ENCODE measurements at places on chromosomes 12 and 14.

DNA sequence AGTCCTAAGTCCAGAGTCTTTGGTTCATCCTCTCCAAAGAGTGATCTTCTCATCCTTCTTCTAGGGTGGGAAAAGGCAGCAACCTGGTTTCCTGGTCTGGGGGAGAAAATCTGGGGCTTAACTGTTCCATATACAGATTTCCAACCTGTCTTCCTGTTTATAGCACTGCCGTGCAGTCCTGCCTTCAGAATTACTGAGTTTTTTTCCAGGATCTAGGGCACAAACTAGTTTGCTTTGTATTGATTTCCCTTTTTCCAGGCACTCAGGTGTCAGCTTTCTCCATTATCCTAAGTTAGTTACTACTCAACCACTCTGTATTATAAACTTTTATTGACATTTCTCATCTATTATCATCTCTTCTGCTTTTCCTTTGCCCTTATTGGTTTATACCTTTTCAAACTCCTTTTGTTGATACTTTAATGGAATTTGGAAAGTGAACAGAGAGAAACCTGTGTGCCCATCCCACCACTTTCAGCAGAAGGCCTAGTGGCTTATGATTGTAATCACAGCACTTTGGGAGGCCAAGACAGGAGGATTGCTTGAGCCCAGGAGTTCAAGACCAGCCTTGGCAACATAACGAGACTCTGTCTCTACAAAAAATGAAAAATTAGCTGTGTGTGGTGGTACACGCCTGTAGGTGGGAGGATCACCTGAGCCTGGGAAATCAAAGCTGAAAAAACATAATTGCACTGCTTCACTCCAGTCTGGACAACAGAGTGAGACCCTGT, 4.1 kb upstream of the LYZ start:
- DNase-seq, result no peak

GRCh38 chr12:126974779-126975178, 1292.2 kb upstream of the TMEM132C start:
- DNase-seq, result no peak

- DNase-seq, result no peak
These were observed 69.3 kb upstream of the C14orf180 start for GRCh38 chr14:104510216-104510615.

DNA sequence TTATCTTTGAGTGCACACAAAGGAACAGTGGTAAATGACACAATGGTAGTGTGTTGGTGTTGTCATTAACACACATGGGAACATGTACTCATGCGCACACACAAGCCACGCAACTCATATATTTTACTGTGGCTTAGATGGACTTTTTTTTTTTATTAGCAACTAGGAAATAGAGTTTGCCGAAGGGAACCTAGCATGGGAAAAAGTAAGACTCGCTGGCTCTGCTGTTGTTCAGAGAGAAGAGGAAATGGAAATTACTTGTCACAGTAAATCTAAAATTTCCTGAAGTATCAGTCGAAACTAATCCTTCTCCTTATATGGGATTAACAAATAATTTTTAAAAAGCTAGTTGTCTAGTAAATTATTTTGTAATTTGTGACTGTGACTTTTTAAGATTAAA, 33.7 kb upstream of the IL22 start:
- no peak for DNase-seq

GRCh38 chr14:72352012-72352411, 419.8 kb downstream of the RGS6 start:
- no peak for DNase-seq

- DNase-seq, result no peak
These were observed 707 bp downstream of the DHRS1 start for GRCh38 chr14:24298892-24299254.

GRCh38 chr14:58631732-58632131, 6.0 kb upstream of the DACT1 start:
- DNase-seq, result no peak

DNA sequence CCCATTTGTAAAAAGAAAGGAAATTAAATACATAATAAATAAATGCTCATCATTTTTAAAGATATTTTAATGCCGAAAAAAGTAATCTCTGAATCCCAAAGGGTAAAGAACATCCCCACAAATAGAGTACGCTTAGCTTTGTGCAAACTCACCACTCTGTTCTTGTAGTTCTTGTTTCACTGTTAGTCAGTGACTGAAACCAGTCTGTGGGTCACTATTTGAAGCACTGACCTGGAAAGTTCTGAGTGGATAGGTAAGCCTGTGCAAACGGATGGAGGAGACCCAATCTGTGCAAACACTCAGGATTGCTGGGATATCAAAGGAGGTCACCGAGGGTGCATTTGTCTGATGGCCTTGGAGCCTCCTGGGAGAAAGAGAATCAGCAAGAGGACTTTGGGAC, 68.1 kb upstream of the TSPAN11 start:
- DNase-seq, result no peak

DNA sequence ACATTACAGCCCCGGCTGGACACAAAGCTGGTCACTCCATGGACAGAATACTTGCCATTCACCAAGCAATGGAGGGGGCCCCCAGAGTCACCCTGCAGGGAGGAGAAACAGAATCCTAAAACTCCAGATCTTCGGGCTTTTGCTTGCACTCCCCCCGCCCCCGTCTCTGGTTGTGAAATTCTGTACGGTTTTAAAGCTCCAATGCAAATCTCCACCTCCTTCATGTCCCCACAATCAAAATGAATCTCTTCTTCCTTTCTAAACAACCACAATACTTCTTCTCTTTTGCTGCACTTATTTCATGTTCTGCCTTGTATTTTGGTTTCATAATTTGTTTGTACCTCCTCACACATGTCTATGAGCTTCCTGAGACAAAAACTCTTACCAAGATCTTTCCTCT, 5.8 kb upstream of the BIN2 start:
- no peak for DNase-seq

DNA sequence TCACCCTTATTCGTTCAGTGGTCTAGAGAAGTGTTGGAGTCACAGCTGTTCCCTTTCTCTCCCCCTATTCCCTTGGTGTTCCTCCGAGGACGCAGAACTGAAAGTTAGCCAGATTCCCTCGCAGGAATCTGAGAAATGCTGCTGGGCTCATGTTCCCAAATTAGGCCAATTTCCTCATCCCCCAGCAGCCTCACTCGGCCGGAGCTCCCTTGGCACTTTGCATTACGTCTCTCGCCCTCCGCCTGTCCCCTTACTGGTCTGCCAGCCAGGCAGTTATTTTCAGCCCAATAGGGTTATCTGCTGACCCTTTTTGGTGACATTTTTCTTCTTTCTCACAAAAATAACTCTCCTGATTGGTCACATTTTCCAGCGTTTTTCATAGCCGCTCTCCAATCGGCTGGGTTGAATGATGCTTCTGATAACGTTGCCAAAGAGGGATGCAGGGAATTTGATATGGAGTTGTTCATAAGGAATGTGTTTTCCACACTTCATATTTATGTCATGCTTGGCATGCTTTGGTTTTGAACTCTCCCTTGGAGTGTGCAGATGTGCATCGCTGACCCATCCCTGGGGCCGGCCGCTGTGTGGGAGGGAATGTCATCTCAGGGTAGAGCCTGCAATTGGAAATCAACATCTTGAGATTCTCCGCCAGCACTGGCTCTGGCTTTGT, 9.9 kb downstream of the IFT43 start:
- no peak for DNase-seq

DNA sequence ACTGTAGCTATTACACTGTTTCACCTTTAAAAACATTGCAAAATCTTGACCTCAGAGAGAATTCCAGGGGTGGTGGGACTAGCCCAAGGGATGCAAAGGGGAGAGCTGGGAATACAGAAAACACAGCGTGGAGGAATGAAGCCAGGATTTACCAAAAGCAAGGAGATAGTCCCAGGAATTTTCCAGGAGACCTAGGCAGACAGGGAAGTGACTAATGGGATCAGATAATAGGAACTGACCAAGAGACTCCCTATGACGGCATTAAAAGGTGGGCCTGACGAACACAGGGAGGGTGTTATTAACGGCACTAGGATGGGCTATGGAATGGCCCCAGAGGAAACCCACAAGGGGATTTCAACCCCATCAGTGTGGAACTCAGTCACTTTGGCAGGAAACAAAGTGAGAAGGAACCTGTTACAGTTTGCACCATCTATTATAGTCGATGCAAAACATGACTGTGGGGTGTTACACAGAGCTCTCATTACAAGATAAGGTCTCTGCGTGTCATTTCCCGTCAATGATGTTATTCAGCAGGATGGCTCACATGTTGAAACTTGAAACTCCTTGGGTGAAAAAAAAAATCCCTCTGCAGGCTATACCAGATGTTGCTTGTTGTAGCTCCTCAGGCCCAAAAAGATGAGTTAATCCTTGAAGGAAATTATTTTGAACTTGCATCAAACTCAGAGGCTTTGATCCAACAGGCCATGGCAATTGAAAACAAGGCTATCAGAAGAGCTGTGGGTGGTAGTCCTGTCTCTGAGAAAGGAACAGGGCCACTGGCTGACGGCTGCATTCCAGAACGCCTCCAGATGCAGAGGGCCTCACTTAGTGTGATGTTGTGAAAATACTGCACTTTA, 58.7 kb downstream of the DRAM1 start:
- no peak for DNase-seq

DNA sequence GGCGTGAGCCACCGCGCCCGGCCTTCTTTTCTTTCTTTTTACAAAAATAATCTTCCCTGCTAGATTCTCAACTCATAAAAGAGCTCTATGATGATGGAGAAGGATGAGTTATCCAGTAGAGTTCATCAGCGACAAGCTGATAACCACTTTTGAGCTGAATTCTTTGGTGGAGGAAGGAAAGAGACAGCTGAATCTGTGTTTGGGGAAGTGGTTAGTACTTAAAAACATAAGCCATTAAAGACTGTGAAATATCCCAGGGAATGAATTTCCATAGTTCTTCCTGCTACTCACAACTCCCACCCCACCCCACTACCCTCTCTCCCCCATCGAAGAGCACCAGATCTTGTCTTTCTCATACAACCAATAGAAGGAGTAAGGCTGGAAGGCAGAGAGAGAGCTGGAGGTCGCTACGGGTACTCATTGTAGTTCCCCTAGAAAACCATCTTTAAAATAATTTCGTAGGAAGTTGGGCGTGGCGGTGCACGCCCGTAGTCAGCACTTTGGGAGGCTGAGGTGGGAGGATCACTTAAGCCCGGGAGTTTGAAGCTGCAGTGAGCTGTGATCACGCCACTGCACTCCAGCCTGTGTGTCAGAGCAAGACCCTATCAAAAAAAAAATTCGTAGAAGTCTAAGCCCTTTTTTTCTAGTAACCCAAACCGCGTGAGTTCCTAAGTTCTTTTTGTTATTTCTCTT, 647 bp upstream of the ESPL1 start:
- peak; percentile 37 for DNase-seq

Measured in stimulated activated CD4-positive, alpha-beta T cell treated with anti-CD3 and anti-CD28 coated beads, Interleukin-4, amount 100 ng/mL, for 4 hours (primary cell).